ENCODE measurements at places on chromosomes 3 and 15.

- no peak for DNase-seq
Measured at GRCh38 chr3:61181874-61182273, 69.4 kb downstream of the FHIT start.

DNA sequence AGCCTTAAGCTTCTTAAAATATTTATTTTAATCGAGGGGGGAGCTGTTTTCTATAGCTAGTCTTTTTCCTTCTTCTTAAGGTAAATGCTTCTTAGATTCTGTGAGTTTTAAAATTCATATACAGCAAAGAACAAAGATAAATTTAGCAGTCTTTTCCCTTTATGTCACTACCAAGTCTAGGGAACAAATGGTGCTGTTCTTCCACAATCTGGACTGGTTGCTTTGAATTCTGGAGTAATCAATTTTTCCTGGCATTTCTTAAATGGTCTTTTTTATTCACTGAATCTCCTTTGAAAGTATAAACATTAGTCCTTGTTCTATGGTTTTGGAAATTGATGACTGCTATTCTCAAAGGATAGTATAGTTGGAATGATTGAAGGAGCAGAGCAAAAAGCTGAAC lies 82.8 kb downstream of the CHL1 start:
- DNase-seq: no peak

DNA sequence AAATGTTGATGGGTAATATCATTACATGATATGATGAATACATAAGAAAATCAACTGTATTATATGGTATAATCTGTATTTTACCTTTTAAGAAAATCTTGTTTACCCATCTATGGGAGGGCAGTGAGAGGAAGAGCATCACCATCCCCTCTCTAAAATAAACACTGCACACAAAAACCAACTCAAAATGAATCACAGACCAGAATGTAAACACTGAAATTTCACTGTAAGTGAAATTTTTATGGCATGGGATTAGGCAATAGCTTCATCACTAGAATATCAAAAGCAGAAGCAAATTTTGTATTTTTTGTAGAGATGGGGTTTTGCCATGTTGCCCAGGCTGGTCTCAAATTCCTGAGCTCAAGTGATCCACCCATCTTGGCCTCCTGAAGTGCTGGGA lies 26.2 kb downstream of the IFT80 start:
- no peak for DNase-seq

GRCh38 chr3:36733162-36733696 lies 31.1 kb downstream of the DCLK3 start:
- no peak for DNase-seq

GRCh38 chr3:23422517-23422851 lies 219.4 kb downstream of the UBE2E2 start:
- no peak for DNase-seq

- DNase-seq: no peak
Measured at GRCh38 chr15:79815468-79815867, 81.3 kb downstream of the MTHFS start.

DNA sequence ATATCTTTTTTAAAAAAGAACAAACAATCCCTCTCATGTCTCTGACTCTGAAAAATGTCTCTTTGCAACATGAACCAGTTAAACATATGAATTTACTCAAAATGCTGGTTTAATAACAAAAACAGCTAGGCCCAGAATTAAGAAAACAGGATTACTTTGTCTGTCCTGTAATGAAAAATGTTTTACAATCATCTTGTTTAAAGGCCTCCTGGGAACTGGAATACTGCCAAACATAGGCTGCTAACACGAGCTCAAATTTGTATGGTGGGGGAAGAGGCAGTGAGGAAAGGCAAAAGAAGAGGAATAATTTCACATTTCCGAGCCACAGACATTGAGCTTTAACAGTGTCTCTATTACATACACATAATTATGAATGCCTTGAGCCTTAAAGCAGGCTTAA lies 61.7 kb upstream of the PPIB start:
- DNase-seq: no peak

DNA sequence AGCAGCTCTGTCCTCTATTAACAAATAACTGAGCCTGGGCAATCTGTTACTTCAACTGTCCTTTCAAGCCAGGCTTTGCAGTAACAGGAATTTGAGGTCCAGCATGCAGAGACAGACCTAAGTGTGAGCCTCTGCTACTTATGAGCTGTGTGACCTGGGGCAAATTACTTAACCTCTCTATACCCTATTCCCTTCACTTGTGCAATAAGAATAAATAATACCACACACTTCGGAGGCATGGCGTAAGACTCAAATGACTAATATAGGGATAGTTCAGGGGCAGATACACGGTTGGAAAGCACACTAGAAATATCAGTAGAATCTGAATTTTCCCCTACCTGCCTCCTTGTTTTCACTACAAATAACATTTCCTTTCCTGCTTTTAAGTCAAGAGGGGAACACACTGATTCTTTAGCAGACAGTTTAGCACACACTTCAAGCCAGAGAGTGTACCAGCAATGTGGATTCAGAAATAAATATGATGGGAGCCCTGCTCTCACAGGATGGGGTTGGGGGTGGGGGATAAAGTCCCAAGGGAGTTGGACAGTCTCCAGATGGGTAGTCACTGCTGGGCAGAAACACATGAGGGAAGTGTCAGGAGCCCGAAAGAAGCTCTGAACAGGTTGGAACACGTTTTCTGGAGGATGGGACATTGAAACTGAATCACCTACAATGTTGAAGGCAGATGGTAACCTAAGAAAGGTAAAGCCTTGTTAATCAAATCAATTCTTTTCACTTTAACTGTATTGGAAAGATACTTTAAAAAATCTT lies 61.8 kb upstream of the RBP1 start:
- DNase-seq: no peak

- no peak for DNase-seq
Measured at GRCh38 chr15:29935296-29936004, 113.2 kb upstream of the TJP1 start.

GRCh38 chr15:36161771-36162212 lies 417.6 kb upstream of the CDIN1 start:
- no peak for DNase-seq

GRCh38 chr3:28301688-28302087 lies 46.8 kb upstream of the ZCWPW2 start:
- no peak for DNase-seq

GRCh38 chr3:133492159-133492741 lies 81.2 kb upstream of the CDV3 start:
- DNase-seq: no peak

DNA sequence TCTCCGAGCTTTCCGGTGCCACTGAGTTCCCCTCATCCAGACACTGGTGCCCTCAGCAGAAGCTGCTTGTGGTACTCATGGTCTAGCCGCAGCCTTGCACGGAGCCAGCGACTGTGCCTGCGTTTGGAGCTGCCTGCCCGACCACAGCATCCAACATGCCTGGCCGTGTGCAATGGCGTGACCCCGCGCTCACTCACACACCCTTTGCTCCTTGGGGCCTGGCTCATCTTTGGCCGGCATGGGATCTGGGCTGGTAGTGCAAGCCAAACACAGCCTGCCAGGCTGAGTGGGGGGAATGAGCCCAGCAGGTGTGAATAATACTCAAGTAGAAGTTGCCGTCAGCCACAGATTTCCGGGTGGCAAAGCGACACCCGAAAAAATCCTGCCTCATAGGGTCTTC lies 1178.7 kb upstream of the GBE1 start:
- no peak for DNase-seq

GRCh38 chr15:63065262-63066221 lies 23.0 kb downstream of the TPM1 start:
- no peak for DNase-seq

- DNase-seq: no peak
Measured at GRCh38 chr15:36977659-36978058, 122.7 kb downstream of the MEIS2 start.

DNA sequence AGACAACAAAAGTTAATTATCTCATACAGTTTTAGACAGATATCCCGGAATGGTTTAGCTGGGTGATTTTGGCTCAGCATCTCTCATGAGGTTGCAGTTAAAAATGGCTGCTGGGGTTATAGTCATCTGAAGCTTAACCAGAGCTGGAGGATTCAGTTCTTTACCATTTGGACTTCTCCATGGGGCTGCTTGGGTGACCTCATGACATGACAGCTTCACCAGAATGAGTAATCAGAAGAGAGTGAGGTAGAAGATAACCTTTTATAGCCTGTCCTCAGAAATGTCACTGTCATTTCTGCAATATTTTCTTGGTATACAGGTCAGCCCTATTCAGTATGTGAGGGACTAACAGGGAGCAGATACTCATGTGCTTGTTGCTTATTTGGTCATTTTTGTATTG lies 30.9 kb downstream of the TFG start:
- DNase-seq: no peak

DNA sequence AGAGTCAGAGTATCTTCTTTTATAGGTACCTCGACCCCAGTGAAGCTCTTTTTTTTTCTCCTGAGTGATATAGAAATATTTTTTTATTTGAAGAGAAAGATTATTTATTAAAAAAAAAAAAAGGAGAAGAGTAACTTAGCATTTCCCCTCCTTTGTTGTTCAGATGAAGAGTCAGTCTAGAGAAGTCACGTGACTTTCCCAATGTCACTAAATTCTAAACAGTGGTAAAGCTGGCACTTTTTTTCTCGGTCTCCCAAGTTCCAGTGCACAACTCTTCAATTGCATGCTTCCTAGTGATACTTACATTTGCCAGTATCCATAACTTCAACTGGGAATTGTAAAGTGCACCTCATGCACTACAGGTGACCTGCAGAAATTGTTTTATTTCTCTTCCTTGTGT lies 448.7 kb downstream of the LPP start:
- DNase-seq: no peak

DNA sequence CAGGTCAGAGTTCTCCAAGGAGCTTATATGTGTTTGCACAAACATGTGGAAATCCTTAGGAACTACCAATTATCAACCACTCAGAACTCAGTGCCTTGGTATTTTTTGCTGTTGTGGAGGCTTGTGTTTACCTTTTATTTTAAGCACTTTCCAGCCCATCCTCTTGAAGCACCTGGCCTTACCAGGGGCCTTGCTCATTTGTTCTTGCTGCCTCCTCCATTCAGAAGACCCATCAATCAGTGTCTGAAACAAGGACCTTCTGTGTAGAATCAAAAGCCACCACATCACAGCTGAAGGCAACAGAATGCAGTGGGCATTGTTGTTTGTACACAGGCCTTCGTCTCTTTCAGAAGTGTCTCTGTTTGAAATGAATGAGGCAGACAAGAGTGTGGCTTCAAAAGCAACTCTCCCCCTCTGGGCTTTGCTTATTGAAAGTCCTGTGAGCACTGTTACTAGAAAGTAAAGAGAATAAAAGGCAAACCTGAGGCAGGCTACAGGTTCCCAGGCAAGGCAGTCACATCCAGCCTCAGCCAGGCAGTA lies 24.5 kb upstream of the LIPC start:
- DNase-seq: no peak

DNA sequence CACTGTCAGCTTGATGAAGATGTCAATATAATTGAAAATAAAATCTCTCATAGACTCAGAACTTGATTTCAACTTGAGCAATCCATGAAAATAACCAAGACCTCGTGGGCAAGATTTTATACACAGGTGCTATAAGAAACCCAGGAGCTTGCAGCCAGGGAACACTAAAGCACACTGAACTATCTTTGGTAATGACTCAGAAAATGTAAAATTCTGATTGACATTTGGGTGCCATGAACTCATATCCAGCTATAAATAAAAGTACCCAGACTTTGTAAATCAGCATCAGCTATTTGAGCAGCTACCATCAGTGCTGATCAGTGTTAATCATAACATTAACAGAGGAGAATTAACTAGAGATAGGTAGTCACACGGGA lies 61.5 kb downstream of the PLCH1 start:
- no peak for DNase-seq
